ENCODE measurements at places on chromosomes 1 and 21.

- no peak for ATAC-seq
These were observed 131.2 kb downstream of the CASZ1 start for GRCh38 chr1:10665226-10665625.

DNA sequence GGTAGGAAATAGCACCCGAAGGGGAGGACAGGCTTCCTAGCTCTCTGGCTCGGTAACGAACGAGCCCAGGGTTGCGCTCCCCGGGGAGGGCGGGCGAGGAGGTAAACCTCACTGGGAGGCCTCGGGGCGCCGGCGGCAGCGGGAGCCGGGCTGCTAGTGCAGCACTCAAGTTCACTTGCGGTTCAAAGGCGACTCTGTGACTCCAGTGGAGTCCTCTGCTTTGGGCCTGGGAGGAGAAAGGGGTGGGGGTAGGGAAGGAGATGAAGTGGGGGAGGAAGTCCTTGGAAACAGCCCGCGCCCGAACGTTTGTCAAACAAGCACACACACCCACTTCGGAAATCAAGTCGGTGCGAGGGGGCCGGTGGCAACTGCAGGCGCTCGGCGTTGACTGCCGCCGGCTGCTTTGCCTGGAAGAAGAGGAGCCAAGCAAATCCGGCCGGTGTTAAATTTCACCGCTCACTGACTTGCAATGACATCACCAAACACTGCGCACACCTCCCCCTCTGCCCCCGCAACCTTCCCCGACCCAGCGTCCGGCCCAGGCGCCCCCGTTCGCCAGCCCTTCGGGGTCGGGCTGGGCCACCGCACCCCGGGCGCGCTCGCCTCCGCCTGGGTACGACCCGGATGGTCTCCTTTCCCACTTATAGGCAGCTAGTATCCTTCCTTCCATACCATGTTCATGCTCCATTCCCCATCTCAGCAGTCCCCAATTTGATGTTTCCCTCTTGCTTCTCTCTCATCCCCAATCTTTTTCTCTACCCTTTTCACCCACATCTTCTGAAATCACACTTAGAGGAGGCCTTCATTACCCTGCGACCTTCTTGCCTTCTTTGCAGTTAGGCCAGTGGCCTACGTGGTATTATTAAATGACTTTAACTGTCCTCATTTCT lies at the start of gene COL24A1:
COL24A1 (minus strand) TSS at position 207 of the 890 bp plus-strand sequence. CDS start 376 bp downstream, outside the sequence.
- no peak for ATAC-seq

- peak; percentile 77 for ATAC-seq
These were observed 20.6 kb upstream of the SH3D21 start for GRCh38 chr1:36285443-36286101.

DNA sequence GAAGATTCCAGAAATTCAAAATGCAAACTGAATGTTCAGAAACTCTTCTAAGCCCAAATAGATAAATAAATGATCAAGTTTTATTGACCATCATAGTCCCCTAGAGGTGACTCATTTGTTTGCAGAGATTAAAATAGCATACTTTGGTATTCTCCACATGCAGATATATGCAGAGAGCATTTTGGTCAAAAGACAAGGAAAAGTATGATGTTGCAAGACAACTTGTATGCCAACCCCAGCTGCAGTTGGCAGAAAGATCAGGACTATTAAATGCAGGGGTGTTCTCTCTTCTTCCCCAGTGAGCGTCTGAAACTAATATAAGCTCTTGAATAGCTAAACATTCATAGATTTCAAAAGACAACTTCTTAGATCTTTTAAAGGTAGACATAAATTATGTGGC lies 404.9 kb downstream of the LTN1 start:
- no peak for ATAC-seq

- ATAC-seq: no peak
These were observed 3.8 kb downstream of the SRSF11 start for GRCh38 chr1:70224954-70225353.

- ATAC-seq: peak; percentile 95
These were observed 36.6 kb upstream of the OPRD1 start for GRCh38 chr1:28775121-28775942.

DNA sequence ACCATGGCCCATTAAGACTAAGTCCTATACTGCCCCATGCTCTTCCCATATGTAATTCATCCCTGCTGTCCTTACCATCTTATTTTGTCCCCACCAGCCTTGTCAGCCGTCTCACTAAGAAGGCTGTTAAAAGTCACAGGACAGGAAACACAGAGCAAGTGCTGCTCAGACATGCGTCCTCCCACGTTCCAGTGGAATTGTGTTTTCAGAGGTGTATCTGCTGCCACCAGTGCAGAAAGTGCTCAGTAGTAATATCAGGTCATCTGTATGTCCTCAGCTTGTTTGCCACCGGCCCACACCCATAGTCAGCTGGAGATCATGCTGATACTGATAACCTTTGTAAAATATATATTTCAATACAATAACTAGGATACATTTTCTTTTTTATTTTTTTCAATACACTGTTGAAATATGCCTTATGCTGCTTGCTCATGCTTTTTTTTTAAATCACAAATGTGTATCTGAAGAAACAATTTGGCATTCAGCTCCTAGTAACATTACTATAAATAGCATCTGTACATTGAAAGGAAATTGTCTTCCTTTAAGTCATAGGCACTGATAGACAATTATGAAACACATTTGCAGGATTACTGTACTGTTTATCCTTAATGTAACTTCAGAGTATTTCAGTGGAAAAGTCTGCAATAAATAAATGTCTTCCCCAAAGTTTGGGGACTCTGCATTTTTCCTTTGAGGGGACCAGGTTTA lies 156.9 kb downstream of the EDEM3 start:
- ATAC-seq: no peak

DNA sequence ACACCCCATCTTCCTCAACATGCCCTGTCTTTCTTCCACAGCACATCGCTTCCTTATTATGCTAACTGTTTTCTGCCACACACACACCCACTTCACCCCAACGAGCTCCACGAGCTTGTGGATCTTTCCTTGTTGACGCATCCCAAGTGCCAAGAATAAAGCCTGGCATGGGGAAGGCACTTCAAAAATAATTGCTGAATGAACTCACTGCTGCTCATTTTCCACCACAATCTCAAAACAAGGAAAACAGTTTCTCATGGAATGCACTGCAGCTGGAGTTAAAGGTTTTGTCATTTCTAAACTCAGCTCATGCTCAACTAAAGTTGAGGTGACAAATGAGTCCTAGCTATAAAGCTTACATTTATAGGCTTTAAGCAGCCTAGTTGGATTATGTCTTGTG lies 86.0 kb downstream of the TIAM1 start:
- no peak for ATAC-seq

DNA sequence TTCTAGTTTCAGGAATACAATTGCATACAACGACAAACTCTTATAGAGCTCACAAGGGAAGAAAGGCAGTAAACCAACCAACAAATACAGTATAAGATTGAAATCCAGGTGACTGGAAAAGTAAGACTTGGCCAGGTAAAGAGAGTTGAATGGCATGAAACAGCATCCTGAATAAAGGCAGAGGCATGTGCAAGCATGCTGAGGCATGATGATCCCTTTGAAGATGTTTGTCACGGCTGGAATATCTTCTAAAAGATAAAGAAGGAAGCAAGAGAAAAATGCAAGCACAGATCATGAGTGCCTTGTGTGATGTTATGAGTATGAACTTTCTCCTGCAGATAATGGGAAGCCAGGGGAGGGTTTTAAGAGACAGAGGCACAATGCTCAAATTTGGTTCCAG lies 83.3 kb upstream of the SPATA6 start:
- no peak for ATAC-seq

DNA sequence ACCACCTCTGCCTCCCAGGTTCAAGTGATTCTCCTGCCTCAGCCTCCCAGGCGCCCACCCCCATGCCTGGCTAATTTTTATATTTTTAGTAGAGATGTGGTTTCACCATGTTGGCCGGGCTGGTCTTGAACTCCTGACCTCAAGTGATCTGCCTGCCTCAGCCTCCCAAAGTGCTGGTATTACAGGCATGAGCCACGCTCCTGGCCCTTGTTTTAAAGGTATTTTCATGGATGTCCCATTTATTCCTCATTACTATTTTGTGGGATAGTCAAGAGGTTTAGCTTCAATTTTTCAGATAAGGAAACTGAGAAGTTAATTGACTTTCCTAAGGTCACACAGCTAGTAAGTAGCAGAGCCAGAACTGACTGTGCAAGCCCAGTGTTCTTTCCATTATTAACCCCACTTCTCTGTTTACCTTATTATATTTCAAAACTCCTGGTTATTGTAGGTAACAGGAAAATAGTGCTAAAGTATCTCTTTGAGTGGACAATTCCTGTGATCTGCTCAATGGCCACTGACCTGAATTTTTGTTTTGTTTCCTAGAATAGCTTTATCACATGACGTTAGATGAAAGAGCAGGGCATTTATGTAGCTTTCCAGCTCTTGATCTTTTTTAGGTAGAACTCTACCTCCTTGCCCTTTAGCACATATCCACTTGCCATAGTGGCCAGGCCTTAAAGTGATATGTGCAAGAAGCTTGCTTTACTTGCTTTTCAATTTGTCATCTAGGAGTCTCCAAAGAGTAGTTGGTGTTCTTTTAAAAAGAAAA lies 13.6 kb downstream of the ZYG11B start:
- ATAC-seq: no peak

GRCh38 chr1:24558902-24559791 lies 3.3 kb downstream of the NCMAP start:
- no peak for ATAC-seq

DNA sequence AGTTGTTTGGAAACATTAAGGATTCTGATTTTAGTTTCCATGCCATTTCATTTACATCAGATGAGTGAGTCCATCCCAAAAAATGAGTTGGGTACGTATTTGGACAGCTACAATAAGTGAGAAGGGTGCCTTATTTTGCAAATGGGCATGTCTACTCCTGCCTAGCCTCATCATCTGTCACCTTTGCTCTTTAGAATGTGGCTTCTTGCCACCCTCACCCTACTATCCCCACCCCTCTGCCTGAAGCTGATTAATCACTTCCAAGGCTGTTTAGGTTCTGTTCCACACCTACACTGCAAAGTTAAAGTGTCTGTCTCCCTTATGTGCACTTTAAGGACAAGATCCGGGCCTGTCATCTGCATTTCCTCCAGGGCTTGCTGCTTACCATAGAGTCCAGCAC lies 61.2 kb downstream of the ST6GALNAC5 start:
- no peak for ATAC-seq

DNA sequence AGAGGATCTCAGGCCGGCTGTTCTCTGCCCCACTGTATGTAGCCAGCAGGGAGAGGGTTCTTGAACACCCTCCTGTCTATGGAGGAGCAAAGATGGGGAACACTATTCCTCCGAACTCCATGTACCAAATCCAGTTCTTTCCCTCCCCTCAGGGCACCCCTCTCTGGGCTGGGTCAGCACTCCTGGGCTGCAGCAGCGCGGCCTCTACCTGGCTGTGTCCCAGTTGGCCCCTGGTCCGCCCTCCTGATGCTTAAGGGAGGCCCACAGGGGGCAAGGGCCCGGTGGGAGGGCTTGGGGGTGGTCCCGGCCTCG lies 471 bp upstream of the ADPRS start:
- ATAC-seq: peak; percentile 13

DNA sequence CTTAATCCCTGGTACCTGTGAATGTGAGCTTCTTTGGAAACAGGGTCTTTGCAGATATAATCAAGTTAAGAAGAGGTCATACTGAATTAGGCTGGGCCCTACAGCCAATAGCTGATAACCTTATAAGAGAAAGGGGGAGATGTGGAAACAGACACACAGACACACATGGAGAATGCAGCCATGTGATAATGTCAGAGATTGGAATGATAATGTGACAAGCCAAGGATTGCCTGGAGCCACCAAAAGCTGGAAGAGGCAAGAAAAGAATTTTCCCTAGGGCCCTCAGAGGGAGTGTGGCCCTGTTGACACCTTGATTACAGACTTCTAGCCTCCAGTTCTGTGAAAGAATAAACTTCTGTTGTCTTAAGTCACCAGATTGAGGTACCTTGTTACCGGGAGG lies 114.5 kb upstream of the SOD1 start:
- no peak for ATAC-seq

DNA sequence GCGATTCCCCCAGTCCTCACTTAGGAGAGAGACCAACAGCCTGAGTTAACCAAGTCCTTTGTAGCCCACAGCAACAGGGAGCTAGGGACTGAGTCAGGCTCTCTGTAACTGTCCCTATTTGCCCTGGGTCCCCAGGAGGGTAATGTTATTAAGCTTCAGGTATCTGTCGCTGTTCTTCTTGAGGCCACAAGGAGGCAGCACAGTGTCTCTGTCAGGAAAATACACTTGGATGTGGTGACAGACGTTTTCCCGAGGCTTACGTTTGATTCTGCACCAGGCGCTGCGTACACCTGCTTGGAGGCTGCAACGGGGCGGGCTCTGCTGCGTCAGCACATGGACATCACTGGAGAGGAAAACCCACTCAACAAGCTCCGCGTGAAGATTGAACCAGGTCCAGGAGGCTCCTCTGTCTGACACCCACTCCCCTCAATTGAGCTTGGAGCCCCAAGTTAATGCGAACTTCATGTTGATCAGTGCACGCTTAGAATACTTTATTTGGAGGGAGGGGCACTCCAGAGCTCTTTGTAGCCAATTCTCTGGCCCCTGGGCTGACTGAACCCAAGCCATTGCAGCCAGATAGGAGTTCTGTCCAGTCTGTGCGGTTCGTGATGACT lies 10.7 kb upstream of the ELF3 start:
- ATAC-seq: peak; percentile 83

- ATAC-seq: no peak
These were observed 19.0 kb upstream of the L1TD1 start for GRCh38 chr1:62175568-62176179.

DNA sequence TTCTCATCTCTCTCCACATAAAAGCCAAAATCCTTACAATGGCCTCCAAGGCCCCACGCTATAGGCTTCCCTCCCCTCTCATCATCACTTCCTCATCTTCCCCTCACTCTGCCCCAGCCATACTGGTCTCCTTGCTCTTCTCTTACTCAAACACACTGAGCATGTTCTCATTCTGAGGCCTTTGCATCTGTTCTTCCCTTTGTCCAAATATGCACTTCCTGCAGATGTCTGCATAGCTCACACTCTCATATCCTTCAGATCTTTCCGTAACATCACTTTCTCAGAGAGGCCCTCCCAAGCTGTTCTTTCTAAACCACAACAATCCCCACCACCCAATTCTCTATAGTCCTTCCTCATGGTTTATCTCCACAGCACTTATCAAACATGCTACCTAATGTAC lies 284.1 kb downstream of the HHIPL2 start:
- peak; percentile 43 for ATAC-seq

GRCh38 chr21:35142036-35142815 lies 93.1 kb upstream of the RUNX1 start:
- ATAC-seq: no peak
